ENCODE measurements at places on chromosomes 6 and 20.

DNA sequence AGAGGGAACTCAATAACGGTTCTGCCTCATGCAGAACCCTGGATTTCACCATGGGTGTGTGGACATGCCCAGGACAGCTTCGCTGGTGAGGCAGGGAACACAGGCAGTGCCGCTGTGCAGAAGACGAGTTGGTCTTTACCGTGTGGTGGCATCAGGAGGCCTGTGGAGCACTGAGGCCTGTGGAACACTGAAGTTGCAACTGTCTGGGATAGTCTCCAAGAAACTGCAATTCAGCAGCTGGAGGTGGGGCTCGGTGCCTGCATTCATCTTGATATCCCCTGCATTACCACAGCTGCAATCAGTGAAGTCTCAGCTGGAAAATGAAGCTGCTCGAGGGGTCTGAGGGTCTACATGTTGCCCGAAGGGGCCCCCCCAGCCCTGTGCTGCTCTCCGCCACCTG is 202.4 kb upstream of the CDH4 start:
- peak; percentile 70 for DNase-seq

GRCh38 chr6:37878150-37878710 is 58.7 kb downstream of the ZFAND3 start:
- DNase-seq: no peak

DNA sequence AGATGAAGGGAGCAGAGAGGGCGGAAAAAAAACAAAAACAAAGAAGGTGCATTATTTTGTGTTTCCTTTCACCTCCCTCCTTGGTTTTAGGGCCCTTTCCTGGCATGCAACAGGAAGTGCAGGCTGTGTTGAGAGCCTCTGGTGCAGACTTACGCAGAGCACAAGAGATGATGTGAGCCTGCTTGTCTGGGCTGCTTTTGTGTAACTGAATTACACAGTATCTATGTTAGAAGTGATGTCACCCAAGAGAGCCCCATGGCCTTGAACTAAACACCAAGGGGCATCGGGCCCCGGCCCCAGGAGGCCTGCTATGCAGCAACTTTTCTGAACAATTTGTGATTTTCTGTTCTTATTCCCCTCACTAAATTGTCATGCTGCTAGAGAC is 25.5 kb downstream of the GNAS start:
- no peak for DNase-seq

- no peak for DNase-seq
Observed at GRCh38 chr6:170107606-170108222, 183.2 kb downstream of the DLL1 start.

DNA sequence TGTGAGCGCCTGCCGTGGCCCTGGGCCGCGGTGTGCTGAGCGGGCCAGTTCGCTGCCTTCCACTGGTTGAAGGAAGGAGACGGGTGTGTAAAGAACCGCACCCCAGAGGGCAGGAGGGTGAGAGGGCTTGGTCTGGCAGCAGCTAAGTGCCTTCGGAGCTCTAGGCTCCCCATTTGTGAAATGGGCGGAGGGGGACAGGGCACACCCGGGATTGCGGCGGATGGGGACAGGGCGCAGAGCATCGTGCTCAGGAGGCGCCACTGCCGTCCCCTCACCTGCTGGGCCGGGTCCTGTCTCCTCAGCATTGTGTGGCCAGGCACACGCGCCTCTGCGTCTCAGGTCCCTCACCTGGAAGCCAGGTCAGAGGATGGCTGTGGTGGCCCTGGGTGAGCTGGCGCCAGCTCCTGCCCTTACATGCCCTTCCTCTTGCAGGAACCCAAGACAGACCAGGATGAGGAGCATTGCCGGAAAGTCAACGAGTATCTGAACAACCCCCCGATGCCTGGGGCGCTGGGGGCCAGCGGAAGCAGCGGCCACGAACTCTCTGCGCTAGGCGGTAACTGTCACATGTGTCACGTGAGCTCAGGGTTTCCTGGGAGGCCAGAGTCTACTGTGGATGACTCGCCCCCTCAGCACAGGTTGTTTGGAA is 3.1 kb downstream of the ADRM1 start:
- peak; percentile 91 for DNase-seq

DNA sequence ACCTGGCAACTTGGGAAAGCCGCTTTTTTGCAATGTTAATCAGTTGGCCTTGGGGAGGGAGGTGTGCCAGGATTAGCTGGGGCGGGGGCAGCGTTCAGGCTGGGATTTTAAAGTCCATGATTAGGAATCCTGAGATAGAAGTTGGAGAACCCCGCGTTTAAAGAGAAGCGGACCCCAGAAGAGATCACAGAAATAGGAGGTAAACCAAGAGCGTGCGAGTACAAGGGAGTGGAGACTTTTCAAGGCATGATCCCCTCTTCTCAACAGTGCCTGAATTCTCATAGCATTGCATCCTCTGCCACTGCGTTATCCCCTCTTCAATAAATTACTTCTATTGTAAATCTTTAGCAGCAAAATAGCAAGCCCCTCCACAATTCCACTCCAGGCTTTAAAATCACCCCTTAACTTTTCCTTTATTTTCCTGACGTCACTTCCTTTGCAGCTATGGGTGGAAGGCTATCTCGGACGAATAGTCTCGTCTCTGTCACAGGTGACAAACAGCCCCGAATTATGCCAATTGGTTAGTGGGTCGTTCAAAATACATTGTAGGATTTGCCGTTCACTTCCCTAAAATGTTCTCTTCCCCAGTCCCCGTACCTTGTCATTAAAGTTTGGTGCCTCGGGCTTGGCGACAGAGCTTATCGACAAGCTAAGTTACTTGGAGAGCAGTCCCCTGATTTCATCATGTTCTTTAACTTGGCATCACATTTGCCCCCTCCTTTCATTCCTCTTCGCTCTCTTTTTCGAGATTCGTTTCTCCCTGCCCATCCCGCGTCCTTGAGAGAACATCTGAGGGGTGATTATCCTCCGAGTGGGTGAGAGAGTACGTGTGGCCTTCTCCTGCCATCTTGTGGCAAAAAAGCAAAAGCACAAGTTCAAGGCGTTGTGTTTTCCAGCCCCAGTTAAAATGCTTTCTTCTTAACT is 17.1 kb downstream of the OR2B2 start:
- DNase-seq: no peak

- no peak for DNase-seq
Observed at GRCh38 chr6:84504025-84504424, 260.4 kb downstream of the TBX18 start.

Data from RWPE2 (cell line).